Activated T-cell treated with anti-CD3 and anti-CD28 coated beads, Interleukin-2, amount 50 U/mL, for 72 hours (primary cell): ENCODE measurements at places on chromosomes 5 and 9. TPM values are rescaled to one million over a fixed set of nuclear protein-coding genes. Genes with fewer than 3 reads are reported as not detected.

- no peak overlapping the region for H3K4me3 ChIP-seq
- H3K27me3 ChIP-seq = no peaks in the 10 kb centered on the region
- no peak overlapping the region for H3K27ac ChIP-seq
- no peak for DNase-seq
These were observed 162.6 kb upstream of the ADAMTS16 start for GRCh38 chr5:4977416-4978110.

DNA sequence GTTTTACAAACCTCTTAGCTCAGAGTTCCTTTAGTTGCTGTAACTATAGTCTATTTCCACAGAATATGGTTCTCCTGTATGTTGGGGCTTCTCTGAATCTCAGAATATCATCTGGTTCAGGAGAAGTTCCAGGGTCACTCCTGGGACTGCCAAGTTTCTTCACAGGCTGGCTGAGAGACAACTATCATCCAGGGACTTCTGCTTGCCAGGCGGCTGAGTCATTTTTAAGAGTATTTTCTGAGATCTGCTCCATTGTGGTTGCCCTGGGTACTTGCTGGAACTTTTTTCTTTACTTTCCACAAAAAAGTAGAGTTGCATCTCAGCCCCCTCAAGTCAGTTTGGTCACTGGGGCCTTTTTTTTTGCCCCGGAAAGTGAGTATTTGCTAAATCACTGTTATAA lies 566.5 kb downstream of the LRRC70 start:
- H3K4me1 ChIP-seq = no peaks in the 10 kb centered on the region
- no peaks in the 10 kb centered on the region for H3K36me3 ChIP-seq
- H3K4me3 ChIP-seq = no peak overlapping the region

GRCh38 chr9:129252937-129253802 lies 75.1 kb upstream of the IER5L start:
- H3K27me3 ChIP-seq = no peaks in the 10 kb centered on the region
- no peak overlapping the region for H3K4me3 ChIP-seq
- H3K4me1 ChIP-seq = peaks cover 4% of the 10 kb centered on the region
- no peak overlapping the region for H3K27ac ChIP-seq
- DNase-seq = no peak

GRCh38 chr5:97383996-97384395 lies 200.9 kb upstream of the RIOK2 start:
- no peaks in the 10 kb centered on the region for H3K4me1 ChIP-seq
- H3K27ac ChIP-seq = no peak overlapping the region
- no peaks in the 10 kb centered on the region for H3K36me3 ChIP-seq
- H3K27me3 ChIP-seq = no peaks in the 10 kb centered on the region
- H3K4me3 ChIP-seq = no peak overlapping the region

PCDHB8 gene
- total RNA-seq = not detected

BNC2 gene
- total RNA-seq = 0.32 TPM

GCNT4 gene
- 3.2 TPM for total RNA-seq

PCDHA13 gene
- total RNA-seq = not detected

CACNA1B gene
- total RNA-seq = 0.02 TPM
